ENCODE measurements at places on chromosomes 4 and X.

DNA sequence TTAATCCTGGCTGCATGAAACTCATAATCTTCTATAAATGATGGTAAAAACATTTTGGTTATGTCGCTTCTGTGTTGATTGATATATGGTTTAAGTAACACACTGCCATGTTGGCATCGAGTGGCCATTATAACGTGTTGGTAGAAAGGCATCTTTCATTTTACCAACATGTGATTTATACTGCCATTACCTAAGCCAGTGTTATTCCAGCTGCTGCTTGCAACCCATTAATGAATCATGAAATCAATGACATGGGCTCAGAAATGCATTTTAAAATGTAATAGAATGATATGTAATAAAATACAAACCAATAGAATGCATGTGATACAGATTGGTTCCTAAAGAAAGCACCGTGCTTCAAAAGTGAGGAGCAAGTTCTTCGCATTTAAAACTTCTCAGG lies 102.0 kb downstream of the VEGFC start:
- DNase-seq, result no peak

DNA sequence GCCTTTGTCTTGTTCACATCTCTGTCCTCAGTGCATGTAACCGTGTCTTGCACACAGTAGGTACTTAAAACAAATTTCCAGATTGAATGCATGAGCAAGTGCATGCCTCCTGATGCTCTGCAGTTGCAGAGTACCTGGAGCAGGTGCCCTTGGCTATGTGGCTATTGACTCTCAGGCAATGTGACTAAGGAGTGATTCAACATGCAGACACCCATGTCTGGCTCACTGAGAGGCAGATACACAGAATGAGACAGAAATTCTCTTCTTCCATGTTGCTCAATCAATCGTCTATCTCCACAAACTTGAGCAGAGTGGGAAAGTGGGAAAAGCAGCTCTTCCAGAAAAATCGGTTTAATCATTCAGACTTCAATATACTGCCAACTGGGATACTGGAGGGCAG lies 111.0 kb downstream of the CHRDL1 start:
- DNase-seq, result no peak

DNA sequence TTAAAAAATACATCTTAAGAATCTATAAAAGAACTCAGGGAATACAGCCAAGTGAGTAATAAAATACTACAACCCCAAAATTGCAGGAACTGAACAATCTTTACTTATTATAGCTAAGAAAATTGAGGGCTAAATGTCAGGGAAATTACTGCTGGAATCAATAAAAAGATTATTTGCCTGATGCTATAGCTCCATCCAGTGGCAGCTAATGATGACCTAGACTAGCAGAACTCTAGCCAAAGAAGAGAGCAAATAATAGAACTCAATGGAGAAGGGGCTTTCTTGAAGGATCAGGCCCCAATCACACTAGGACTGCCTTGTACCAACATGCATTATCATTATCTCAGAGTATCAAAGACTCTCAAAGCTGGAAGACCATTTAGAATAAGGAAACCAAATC lies 85.0 kb upstream of the FAM241A start:
- DNase-seq, result no peak

DNA sequence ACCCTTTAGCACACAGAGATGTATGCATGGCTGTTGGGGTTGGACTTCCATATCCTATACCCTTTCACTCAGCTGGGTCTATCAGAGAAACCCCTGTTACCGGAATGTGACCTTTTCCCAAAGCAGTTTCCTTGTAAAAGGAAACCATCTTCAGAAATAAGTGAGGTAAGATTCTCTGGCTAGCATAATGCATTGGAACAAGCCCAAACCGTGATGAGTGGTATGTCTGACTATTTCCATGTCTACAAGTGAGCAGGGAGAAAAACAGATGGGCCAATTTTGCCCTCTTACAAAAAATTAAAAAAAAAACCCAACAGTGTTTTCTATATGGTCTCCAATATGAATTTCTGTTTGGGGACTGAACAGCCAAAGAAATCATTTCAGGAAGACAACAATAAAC lies 283.9 kb downstream of the SMARCA1 start:
- DNase-seq, result no peak

DNA sequence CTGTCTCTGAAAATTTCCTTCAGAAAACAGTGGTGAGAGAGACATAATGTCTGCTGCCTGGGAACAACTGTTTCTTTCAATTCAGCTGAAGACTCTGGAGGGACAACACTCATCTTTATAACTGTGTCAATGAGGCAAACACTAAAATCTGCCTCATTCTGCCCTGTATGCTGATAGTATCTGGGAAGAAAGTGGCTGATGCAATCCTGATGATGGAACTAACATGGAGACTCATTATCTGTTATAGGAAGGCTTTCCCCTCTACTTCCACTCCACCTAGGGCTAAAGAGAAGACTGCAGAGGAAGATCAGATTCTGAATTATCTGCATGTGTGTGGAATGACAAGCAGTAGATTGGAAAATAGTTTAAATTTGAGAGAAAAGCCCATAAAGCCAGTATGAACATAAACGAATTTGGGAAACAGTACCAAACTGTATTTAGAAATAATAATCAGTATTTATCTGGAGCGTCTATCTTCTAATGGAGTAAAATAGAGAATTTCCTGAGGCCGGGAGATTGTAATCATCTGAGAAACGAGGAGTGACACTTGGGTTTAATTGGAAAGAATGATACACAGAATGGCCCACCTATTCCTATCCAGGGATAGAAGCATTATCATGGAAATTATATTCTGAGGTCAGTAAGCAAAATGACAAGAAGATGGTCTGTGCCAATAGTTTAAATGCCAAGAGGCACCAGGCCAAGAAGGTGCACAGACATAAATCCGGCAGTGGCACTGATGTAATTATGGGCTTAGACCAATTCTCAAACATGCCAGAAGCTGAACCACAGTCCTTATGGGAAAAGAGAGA lies 85.4 kb downstream of the SHISA3 start:
- DNase-seq, result no peak

GRCh38 chr4:74292111-74292870 lies 16.0 kb upstream of the EPGN start:
- no peak for DNase-seq

GRCh38 chr4:129254126-129254525 lies 158.2 kb downstream of the C4orf33 start:
- DNase-seq, result no peak

DNA sequence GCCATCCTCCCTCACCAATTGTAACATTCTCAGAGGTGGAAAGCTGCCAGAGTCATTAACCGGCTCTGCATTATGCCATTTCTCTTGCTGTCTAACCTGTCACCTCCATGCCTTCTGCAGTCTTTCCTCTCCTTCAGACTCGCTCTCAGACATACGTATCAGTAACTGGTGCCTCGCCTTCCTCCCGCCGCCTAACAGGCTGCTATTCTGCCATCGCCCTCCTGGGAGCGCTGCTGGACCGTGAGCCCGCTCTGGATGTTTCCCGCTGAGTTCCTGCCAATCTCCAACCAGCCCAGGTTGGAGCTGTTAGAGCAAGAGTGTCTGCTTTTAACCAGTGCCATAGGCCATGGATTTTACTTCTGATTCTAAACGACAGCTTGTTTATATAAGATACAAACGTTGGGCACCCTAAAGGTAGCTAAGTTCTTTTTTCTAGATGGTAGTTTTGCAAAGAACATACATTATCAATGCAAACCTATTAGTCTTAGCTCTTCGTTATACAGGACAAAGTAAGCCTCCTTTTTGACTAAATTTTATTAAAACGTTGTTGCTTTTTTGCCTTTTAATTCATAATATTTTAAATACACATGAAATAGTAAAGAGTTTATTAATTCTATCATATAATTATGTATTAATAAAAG lies 59.5 kb upstream of the NEIL3 start:
- peak; percentile 37 for DNase-seq

DNA sequence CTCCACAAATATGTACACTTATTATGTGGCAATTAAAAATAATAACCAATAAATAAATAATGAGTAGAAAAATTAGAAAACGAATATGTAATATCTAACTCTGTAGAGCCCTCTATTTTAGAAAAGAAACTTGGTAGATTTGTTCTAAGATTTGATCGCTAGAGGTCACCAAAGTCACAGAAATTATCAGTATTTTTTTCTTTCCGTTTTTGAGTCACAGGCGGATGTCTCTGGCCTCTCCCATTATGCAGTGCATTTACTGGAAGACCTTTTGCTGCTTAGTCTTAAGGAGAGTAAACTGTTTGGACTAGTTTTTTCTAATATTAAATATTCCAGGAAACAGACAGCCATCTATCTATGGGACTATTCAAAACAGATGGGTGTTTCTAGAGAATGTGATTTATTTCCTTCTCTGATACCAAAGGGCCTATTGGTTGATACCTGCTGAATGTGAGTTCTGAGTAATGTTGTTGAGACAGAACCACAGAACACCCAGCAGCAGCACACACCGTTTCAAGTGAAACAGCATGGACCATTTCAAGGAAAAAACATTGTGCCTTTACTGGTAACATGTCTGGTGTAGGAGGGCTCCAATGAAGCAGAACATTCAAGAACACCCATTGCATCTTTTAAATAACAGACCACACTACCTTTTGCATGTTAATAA lies 34.0 kb upstream of the GYPA start:
- DNase-seq, result no peak

DNA sequence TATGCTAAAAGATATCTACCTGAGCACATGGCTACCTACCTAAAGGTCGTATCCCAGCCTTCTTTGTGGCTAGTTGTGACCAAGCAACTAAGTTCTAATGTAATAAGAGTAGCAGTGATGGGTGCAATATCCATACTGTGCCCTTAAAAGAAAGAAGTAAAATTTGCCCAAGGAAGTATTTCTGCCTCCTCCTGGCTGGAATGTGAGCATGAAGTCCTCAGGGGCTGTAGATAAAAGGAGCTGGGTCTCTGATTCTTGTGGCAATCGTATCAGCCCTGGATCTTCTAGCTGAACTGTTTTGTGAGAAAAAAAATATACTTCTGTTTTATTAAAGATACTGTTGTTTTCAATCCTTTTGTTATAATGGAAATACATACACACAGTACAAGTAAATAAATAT lies 217.4 kb downstream of the GPAT3 start:
- no peak for DNase-seq

- no peak for DNase-seq
Observed at GRCh38 chr4:15495621-15496020, 25.9 kb downstream of the CC2D2A start.

- DNase-seq, result no peak
Observed at GRCh38 chr4:101031971-101032370, 315.4 kb downstream of the PPP3CA start.

GRCh38 chrX:16177260-16177659 lies 10.0 kb downstream of the MAGEB17 start:
- DNase-seq, result no peak

DNA sequence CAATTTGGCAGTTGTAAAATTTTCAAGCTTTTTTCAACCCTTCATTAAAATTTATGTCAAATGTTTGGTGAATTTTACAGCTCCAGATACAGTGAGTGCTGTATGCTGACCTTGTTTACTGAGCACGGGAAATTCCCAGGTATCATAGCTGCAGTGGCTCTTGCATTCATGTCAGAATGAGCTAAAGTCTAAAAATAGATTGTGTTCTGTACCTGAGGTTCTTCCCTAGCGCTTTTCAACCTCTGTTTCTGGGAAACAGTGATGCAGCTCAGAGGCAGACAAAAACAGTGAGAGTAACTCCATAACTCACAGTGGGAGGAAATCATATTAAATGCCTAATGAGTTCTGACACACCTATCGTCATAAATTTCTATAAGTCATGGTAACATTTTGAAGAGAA lies 393.8 kb upstream of the GNPDA2 start:
- no peak for DNase-seq

GRCh38 chr4:88759039-88759894 lies 61.6 kb upstream of the NAP1L5 start:
- no peak for DNase-seq

- no peak for DNase-seq
Observed at GRCh38 chr4:169986369-169986768, 39.8 kb downstream of the MFAP3L start.

DNA sequence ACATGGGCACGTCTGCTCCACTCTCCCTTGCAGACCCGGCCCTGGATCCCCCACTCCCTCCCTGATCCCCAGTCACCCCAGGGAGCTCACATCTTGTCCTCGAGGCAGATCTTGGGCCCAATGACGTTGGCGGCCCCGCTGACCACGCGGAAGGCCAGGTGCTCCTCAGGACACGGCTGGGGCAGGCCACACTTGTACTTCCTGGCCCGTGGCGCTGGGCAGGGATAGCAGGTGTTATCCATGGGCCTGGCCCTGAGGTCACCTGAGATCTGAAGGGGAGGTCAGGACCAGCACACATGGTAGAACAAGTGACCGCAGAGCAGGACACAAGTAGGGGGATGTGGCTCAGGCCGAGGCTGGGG lies 7.7 kb downstream of the FAM3A start:
- DNase-seq, result no peak

- DNase-seq, result no peak
Observed at GRCh38 chr4:68349279-68349648, 626 bp downstream of the YTHDC1 start.

- no peak for DNase-seq
Observed at GRCh38 chr4:152581536-152582160, 45.8 kb upstream of the FBXW7 start.

GRCh38 chrX:6449946-6450345 lies 85.0 kb downstream of the VCX3A start:
- DNase-seq, result no peak

GRCh38 chrX:103343105-103343504 lies 13.1 kb downstream of the TCEAL7 start:
- peak; percentile 8 for DNase-seq

DNA sequence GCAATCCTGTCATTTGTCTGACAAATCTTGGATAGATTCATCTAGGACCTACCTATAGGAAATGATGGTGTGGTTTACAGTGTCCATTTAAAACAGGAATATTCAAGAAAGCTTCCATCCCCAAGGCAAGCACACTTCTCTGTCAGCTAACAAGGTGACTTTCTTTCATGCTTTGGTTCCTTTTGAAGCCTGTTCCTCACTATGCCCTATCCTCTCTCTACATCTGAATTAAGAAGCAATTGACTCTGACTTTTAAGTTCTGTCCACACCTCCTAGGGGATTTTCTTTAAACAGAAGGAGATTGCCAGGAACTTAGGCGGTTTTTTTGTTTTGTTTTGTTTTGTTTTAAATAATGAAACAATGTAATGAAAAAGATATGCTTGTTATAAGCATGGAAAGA lies 1181.4 kb upstream of the TENM3 start:
- DNase-seq, result no peak

DNA sequence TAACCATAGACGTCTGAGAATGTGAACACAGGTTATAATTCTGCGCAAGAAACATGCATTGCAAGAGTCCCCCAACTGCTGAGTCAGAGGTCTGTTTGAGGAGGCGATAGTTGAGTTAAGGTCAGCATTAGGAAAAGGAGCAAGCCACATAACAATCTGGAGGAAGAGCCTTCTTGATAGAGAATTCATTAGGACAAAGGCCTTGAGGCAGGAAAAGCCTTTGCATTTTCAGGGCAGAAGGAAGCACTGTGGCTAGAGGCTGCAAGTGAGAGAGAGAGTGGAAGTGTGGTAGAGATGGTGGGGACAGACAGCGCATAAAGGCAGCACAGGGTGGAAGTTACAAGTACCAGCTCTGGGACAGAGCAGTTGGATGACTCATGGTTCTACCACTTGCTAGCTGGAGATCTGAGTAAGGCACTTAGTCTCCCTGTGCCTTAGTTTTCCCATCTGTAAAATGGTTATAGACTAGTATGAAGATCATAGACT lies 125.8 kb upstream of the LNX1 start:
- no peak for DNase-seq

- no peak for DNase-seq
Observed at GRCh38 chr4:53010318-53010717, 148.2 kb downstream of the RASL11B start.

GRCh38 chr4:114811564-114812301 lies 213.1 kb downstream of the UGT8 start:
- no peak for DNase-seq

GRCh38 chr4:185587427-185588161 lies 52.3 kb upstream of the PDLIM3 start:
- peak; percentile 41 for DNase-seq

Measured in stimulated activated CD4-positive, alpha-beta T cell treated with anti-CD3 and anti-CD28 coated beads, Interleukin-1b, Interleukin-23, amount 100 ng/mL, for 4 hours (primary cell).